ENCODE measurements at places on chromosomes 4 and X.

- DNase-seq: no peak
These were observed 99.8 kb downstream of the LARP7 start for GRCh38 chr4:112736718-112737135.

GRCh38 chrX:34238896-34239295, 106.8 kb upstream of the FAM47A start:
- DNase-seq: no peak

DNA sequence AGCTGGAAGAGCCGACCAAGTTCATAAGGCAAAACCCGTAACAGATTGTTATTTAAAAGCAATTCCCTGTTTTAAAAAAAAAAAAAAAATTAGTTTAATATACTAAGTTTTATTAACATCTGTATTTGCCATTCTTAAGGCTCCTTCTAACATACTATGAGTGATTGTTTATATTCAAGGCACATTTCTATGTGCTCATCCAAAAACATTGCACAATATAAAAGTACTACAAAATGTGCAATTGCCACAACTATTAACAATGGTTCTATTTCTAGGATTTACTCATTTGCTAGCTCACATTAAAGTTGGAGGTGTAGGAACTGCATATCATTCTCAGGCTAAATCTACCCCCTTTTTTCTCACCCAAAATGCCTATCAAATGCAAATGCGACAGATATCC, 46.1 kb downstream of the CNOT6L start:
- DNase-seq: no peak

- no peak for DNase-seq
These were observed 69.9 kb downstream of the SEL1L3 start for GRCh38 chr4:25792876-25793275.

DNA sequence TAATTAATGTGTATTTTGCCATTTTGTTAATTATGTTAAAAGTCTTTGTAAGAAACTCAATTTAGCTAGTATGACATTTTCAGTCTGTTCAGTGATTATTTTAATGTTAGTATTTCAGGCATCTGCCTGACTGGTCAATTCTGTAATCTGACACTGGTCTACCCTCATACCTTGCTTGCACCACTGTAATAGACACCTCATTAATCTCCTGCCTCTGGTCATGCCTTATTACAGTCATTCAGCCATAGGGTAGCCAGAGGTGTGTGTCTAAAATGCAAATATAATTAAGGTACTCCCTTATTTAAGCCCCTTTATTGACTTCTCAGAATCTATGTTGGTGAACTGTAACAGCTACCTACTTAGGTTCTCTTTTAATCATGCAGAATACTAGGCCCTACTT, 861.1 kb upstream of the IGFBP7 start:
- DNase-seq: no peak

GRCh38 chrX:41180194-41180908, 95.1 kb downstream of the USP9X start:
- DNase-seq: no peak

GRCh38 chr4:1072830-1073446, 40.4 kb downstream of the RNF212 start:
- DNase-seq: no peak

DNA sequence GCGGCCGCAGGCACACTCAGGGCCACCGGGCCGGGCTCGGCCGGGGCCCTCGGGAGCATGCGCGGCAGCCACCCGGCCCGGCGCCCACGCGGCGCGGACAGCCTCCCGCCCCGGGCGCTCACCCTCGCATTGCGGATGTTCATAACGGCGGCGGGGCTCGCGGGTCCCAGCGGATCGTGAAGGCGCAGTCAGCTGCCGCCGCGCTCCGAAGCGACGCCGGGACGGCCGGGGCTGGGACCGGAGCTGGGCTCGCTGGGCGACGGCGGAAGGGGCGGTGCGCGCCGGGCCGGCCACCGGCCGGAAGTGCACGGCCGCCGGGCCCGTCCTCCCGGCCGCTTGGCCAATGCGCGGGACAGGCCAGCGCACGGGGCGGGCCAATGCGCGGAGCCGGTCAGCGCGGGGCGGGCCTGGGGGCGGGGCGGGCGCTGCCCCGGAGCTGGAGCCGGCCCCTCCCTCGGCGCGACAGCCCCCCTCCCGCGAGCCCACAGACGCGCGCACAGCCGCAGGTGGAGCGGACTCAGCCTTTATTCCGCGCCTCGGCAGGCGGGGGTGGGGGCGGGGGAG, at the start of gene NAA10:
NAA10 (minus strand) TSS at position 276 of the 564 bp plus-strand sequence; CDS start at position 143, 133 bp downstream.
- DNase-seq: no peak

GRCh38 chrX:134183665-134184064, 53.3 kb upstream of the CCDC160 start:
- no peak for DNase-seq

GRCh38 chrX:40167850-40168479, 70.2 kb upstream of the BCOR start:
- DNase-seq: no peak

DNA sequence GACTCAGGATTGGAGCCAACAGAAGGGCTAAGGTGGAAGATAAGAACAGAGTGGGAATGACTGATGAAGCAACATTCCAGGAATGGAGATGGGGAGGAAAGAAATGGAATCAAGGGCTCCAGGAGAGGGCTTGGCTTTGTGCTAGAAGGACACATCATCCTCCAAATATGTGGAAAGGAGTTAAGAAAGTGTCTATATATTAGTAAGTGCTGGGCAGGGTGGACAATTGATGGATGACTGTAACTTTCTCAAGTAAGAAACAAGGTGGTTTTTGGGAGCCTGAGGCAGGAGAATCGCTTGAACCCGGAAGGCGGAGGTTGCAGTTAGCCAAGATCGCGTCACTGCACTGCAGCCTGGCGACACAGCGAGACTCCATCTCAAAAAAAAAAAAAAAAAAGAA, 71.6 kb upstream of the NFKB1 start:
- DNase-seq: peak; percentile 82

- DNase-seq: no peak
These were observed 61.7 kb downstream of the HADH start for GRCh38 chr4:108051343-108051742.

- no peak for DNase-seq
These were observed 1023.0 kb upstream of the GRID2 start for GRCh38 chr4:91280551-91281290.

GRCh38 chr4:126916049-126916625, 716.6 kb upstream of the INTU start:
- no peak for DNase-seq

- no peak for DNase-seq
These were observed 5.0 kb downstream of the FAM114A1 start for GRCh38 chr4:38872620-38873019.

GRCh38 chrX:111581086-111581485, 69.6 kb downstream of the SERTM2 start:
- DNase-seq: no peak

DNA sequence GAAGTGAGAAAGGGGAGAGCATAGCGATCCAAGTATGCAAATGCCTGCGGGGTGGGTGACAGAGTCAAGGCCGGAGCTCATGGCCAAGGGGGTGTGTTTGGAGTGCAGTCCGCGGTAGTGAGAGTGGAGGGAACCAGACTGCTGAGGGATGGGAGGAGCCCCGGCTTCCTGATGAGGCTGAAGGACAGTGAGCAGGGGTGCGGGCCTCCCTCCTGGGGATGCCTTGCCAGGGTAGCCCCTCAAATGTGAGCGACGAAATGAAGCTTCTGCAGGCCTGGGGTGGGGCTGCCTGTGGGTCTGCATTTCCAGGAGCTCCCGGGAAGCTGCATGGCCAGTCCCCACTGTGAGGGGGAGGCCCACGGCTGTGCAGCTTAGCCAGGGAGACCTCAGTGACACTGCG, 45.0 kb downstream of the PSAPL1 start:
- DNase-seq: no peak

GRCh38 chrX:143632625-143633410, 3.1 kb downstream of the SLITRK4 start:
- peak; percentile 10 for DNase-seq

- DNase-seq: no peak
These were observed 97.1 kb downstream of the GPR143 start for GRCh38 chrX:9668537-9668936.

GRCh38 chr4:32427566-32427965, 1707.4 kb downstream of the PCDH7 start:
- no peak for DNase-seq

- DNase-seq: no peak
These were observed 13.0 kb downstream of the PNMA6E start for GRCh38 chrX:153387987-153388721.
